Urinary bladder (tissue), 4 donors: ENCODE measurements at places on chromosomes 13 and 19. TPM values are rescaled to one million over a fixed set of nuclear protein-coding genes. Genes with fewer than 3 reads are reported as not detected.
A peak's percentile ranks its signal among the peaks of the same experiment; 100 is the strongest.

DNA sequence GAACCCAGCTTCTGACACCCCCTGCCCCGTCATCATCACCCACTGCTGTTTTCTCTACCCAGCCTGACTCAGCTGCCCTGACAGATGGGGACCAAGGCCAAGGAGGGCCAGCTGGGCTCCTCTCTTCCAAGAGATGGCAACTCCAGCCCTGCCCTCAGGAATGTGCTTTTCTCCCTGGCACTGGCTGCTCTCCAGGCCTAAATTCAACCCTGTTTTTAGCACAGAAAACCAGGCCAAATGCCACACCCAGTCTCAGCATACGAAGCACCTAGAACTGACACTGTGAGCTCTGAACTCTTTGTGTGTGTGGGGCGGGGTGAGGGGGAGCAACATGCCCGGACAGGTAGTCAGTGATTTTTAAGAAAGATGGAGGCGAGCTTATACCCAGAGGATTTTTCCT is 23.4 kb upstream of the IGFL1 start:
- DNase-seq = no peak

DNA sequence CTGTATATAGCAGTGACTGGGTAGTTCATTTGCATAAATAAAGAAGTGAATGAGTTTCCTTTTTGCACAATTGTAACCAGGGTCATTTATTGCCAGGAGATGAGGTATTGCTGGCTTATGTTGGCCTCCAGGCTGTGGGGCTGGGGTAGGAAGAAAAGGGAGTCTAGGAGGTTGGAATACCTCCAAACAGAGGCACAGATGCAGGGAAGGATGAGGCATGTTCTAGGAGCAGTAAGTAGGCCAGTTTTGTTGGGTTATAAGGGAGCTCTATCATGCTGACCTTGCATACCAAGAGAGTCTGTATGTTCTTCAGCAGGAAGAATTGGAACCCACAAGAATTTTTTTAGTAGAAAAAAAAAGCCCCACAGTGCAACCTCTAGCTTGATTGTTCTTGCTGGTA is 17.2 kb upstream of the CYSLTR2 start:
- no peak for DNase-seq

The ENOX1 gene
- 4.3 TPM for polyA plus RNA-seq

DNA sequence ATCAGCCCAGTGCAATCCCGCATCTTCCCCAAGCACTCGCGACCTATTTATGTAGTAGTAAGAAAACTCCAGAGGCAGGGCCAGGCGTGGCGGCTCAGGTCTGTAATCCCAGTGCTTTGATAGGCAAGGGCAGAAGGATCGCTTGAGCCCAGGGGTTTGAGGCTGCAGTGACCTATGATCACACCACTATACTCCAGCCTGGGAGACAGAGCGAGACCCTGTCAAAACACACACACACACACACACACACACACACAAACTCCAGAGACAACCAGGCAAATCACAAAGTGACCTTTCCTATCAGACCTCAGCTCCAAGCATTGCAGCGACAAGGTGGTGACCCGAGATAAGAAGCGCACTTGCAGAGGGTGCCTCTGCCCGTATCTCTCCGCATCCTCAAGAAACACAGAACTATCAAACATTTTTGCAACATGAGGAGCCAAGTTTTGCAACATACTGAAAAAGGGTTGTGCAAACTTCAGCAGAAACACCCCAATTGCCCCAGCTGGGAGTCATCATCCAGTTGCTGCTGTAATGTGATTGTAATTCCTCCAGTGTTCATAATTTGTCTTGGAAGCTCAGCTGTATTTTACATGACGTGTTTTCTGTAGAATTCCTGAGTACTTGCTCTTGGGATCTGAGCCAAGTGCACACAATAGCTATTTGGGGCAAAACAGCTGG is 8.7 kb upstream of the KLF2 start:
- DNase-seq = peak; percentile 90

- no peak for DNase-seq
Measured at GRCh38 chr13:112193463-112194166, 126.7 kb downstream of the SOX1 start.

The RPS19 gene
- 1,600 TPM for polyA plus RNA-seq

DNA sequence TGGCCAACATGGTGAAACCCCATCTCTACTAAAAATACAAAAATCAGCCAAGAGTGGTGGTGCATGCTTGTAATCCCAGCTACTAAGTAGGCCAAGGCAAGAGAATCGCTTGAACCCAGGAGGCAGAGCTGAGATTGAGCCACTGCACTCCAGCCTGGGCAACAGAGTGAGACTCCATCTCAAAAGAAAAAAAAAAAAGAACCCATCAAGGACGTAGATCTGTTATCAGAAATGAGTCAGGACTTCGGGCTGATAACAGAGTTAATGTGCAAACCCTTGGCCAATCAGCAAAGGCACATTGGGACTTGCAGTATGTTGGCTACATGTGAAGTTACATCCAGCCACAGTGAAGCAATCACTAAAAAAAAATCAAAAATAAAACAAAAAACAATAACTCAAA is 4.8 kb upstream of the LGALS7B start:
- DNase-seq = no peak

- DNase-seq = no peak
Measured at GRCh38 chr13:72050251-72050650, 183.2 kb upstream of the DACH1 start.

- DNase-seq = no peak
Measured at GRCh38 chr19:40214936-40215335, 3.2 kb downstream of the TTC9B start.
